ENCODE measurements at places on chromosomes 2 and 18. TPM values are rescaled to one million over a fixed set of nuclear protein-coding genes. Genes with fewer than 3 reads are reported as not detected.

Gene INO80C
- total RNA-seq, result 10.5 TPM

Gene MAP2
- 14.7 TPM for total RNA-seq

GRCh38 chr2:211957799-211958198 lies 580.8 kb downstream of the ERBB4 start:
- H3K27me3 ChIP-seq, result no peaks in the 10 kb centered on the region
- H3K4me1 ChIP-seq, result no peaks in the 10 kb centered on the region
- H3K4me3 ChIP-seq, result no peak overlapping the region
- no peaks in the 10 kb centered on the region for H3K36me3 ChIP-seq

DNA sequence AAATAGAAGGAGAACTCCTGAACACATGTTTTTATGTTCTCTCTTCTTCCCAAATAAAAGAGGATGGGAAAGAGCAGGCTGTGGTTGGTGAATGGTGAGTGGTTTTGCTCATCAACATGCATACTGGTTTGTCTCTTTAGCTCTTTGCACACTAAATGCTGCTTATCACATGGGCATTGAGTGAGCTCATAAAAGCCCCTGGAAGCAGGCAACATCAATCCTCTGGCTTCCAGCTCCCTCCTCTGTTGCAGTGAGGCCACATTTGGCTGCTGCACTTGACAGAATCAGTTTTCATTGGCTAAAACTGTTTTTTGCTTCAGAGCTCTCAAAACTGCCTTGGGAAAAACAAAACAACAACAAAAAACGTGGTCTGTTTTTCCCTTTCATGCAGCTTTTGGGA lies 1308.2 kb upstream of the NRXN1 start:
- no peaks in the 10 kb centered on the region for H3K27me3 ChIP-seq
- no peaks in the 10 kb centered on the region for H3K36me3 ChIP-seq
- DNase-seq, result no peak
- H3K27ac ChIP-seq, result no peak overlapping the region
- H3K4me1 ChIP-seq, result peaks cover 15% of the 10 kb centered on the region

- peak; percentile 31 for DNase-seq
- no peaks in the 10 kb centered on the region for H3K36me3 ChIP-seq
- H3K4me1 ChIP-seq, result no peaks in the 10 kb centered on the region
Observed at GRCh38 chr2:3827673-3828575, 124.5 kb downstream of the DCDC2C start.

- H3K27me3 ChIP-seq, result no peaks in the 10 kb centered on the region
- H3K36me3 ChIP-seq, result peaks cover 19% of the 10 kb centered on the region
- no peak for DNase-seq
- H3K4me1 ChIP-seq, result no peaks in the 10 kb centered on the region
Observed at GRCh38 chr2:201320701-201321100, 36.4 kb downstream of the FLACC1 start.

DNA sequence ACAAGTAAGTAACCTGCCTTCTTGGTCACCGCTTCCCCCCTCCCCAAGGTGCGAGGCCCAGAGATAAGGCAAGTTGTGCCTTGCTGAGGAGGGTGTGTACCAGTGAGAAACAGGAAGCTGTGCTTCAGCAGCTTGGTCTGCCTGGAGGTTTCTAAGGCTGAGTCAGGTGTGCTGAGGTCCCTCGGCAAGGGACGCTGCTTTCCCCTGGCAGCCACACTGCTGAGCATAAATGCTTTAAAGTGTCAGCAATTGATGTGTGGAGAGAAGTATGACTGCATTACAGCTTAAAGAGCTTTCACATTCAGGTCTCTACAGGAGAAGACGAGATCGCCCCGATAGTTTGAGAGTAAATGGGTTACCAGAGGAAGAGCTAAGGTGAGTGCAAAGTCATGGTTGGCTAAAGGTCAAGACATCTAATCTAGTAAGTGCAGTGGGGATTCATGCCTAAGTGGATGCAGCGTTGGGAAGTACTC lies 86.9 kb downstream of the LIMS1 start:
- no peak overlapping the region for H3K4me3 ChIP-seq
- H3K27me3 ChIP-seq, result no peaks in the 10 kb centered on the region
- no peak for DNase-seq
- H3K27ac ChIP-seq, result peak overlapping the region; percentile 42

- H3K27ac ChIP-seq, result peak overlapping the region; percentile 26
- no peak for DNase-seq
- no peaks in the 10 kb centered on the region for H3K4me1 ChIP-seq
- H3K4me3 ChIP-seq, result peak overlapping the region; percentile 96
- H3K36me3 ChIP-seq, result no peaks in the 10 kb centered on the region
Observed at GRCh38 chr2:203018181-203018580, 3.5 kb downstream of the NBEAL1 start.

- DNase-seq, result no peak
- H3K27ac ChIP-seq, result no peak overlapping the region
- no peaks in the 10 kb centered on the region for H3K27me3 ChIP-seq
- no peak overlapping the region for H3K4me3 ChIP-seq
Observed at GRCh38 chr2:46319711-46320110, 22.5 kb downstream of the EPAS1 start.

DNA sequence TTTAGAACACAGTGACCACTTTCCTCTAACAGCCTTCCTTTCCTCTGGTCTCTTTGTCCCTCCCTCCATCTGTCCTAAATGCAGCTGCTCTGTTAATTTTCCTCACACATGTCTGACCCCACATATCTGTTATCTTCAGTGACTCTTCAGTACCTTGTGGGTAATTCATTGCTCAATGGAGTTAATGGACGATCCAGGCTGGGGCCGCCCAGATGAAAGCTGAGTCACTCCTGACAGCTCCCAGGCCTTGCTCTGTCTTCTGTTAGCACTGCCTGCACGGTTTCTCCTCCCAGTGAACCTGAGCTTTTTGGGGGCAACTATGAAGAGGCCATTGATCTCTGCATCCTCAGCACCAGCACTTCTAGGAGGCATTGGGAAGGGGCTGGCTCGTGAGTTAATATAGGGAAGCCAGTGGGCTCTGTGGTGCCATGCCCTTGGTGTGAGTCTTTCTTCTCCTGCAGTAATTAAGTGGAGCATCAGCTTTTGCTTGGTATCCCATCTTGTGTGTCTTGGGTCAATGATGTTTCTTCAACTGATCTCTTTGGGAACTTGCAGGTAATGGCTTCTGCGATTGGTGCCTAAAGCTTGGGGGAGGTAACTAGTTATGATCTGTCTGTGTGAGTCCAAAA lies 67.3 kb downstream of the SNORC start:
- no peak for DNase-seq
- H3K36me3 ChIP-seq, result no peaks in the 10 kb centered on the region
- H3K27ac ChIP-seq, result no peak overlapping the region
- H3K4me3 ChIP-seq, result no peak overlapping the region
- H3K27me3 ChIP-seq, result no peaks in the 10 kb centered on the region
- H3K4me1 ChIP-seq, result no peaks in the 10 kb centered on the region

GRCh38 chr2:85156619-85157018 lies 23.4 kb downstream of the TCF7L1 start:
- H3K27me3 ChIP-seq, result no peaks in the 10 kb centered on the region
- H3K36me3 ChIP-seq, result no peaks in the 10 kb centered on the region
- DNase-seq, result no peak
- no peak overlapping the region for H3K27ac ChIP-seq
- no peak overlapping the region for H3K4me3 ChIP-seq
- H3K4me1 ChIP-seq, result no peaks in the 10 kb centered on the region

GRCh38 chr2:186561467-186562208 lies 28.2 kb upstream of the ITGAV start:
- no peaks in the 10 kb centered on the region for H3K27me3 ChIP-seq
- no peak overlapping the region for H3K27ac ChIP-seq
- H3K4me1 ChIP-seq, result no peaks in the 10 kb centered on the region
- DNase-seq, result no peak

DNA sequence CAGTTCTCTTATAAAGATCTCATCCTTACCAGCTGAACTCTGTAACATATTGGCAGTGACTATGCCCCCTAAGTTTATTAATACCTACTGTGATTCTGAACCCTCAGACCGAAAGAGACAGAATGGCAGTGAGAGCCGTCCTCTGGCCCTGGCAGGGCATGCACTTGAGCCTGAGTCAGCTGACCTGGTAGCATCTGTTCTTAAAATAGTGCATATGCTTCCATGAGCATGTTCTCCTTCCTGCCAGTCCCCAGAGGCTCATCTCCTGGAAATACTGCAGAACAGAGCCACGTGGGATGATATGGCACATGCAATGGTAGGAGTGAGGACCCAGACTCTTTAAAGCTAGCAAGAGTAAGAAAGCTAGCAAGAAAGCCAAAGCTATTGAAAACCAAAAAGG lies 59.0 kb downstream of the RASGRP3 start:
- no peaks in the 10 kb centered on the region for H3K4me1 ChIP-seq
- H3K27me3 ChIP-seq, result no peaks in the 10 kb centered on the region

DNA sequence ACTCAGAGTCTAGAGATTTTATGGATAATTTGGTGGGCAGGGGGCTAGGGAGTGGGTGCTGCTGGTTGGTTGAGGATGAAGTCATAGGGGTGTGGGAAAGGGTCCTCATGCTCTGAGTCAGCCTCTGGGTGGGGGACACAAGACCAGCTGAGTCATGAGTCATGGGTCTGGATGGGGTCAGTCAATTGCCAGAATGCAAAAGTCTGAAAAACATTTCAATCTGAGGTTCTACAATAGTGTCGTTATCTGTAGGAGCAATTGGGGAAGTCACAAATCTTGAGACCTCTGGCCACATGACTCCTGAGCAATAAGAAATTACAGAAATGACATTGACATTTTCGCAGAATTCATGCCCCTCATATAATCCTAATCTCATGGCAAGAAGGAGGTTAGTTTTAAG lies 15.1 kb downstream of the NMS start:
- no peaks in the 10 kb centered on the region for H3K27me3 ChIP-seq
- no peak overlapping the region for H3K4me3 ChIP-seq
- no peaks in the 10 kb centered on the region for H3K36me3 ChIP-seq
- H3K27ac ChIP-seq, result no peak overlapping the region
- no peaks in the 10 kb centered on the region for H3K4me1 ChIP-seq
- no peak for DNase-seq

DNA sequence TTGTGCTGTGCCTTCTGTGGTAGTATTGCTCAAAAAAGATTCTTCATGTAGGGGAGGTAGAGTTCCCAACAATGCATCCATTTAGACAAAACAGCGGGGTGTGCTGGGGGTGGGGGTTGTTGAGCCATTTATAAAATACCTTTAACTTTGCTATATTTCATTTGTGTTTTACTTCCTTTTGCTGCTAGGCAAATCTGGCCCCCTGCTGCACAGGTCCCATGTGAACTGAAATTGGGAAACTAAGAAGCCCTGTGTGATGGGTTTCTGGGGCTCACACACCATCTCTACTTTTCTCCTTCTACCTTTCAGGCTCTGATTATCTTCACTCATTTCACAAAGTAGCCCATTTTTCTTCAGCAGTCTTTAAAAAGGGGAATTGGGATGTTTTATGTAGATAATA lies 52.7 kb upstream of the ITGA4 start:
- no peak overlapping the region for H3K27ac ChIP-seq
- no peak overlapping the region for H3K4me3 ChIP-seq
- H3K27me3 ChIP-seq, result no peaks in the 10 kb centered on the region
- H3K4me1 ChIP-seq, result no peaks in the 10 kb centered on the region

DNA sequence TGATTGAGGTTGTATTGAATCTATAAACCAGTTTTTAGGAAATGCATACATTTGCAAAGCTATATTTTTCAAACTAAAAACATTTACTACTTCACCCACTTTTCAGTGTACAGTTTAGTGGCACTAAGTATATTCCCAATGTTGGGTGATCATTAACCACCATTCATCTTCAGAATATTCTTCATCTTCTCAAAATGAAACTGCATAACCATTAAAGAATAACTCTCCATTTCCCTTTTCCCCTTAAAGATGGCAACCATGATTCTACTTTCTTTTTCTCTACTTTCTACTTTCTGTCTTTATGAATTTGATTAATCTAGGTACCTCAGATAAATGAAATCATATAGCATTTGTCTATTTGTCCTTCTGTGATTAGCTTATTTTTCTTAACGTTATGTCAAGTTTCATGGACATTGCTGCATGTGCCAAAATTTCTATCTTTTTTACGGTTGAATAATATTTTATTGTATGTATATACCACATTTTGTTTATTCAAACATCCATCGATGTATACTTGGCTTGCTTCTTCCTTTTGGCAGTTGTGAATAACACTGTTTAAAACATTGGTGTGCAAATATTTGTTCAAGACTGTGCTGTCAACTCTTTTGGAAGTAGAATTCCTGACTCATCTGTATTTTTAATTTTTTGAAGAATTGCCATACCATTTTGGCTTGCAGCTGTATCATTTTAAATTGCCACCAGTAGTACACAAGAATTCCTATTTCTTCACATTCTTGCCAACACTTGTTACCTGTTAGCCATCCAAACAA lies 104.9 kb downstream of the RPRM start:
- H3K27me3 ChIP-seq, result no peaks in the 10 kb centered on the region
- no peaks in the 10 kb centered on the region for H3K4me1 ChIP-seq
- DNase-seq, result no peak
- no peak overlapping the region for H3K4me3 ChIP-seq

DNA sequence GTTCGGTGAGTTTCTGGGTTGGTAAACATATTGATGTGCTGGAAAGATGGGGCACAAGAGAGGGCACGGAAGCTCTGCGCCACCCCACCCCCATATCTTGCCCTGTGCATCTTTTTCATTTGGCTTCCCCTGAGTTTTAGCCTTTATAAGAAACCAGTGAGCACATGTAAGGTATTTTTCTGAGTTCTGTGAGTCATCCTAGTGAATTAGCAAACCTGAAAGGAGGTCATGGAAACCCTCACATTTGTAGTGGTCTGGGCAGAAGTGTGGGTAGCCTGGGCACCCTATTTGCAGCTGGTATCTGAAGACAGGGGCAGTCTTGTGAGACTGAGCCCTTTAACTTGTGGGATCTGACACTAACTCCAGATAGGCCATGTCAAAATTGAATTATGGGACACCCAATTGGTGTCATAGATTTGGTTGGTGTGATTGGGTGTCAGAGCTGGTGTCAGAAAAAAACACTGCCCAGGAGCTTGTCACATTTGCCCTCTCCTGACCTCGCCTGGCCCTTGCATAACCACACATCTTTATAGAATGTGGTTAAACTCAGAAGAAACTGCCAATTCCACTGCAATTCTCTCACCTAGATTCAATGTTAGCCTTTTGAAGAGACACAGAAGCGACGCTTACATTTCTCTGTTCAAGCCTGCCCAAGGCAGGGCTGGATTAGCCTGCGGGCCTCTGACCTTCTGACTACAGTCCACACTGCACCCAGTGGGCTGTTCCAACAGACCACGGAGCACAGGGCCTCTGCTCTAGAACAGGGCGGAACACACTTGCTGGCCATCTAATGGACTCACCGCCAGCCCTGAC lies 12.0 kb upstream of the GALM start:
- H3K36me3 ChIP-seq, result no peaks in the 10 kb centered on the region
- H3K27ac ChIP-seq, result no peak overlapping the region
- no peak overlapping the region for H3K4me3 ChIP-seq
- no peaks in the 10 kb centered on the region for H3K27me3 ChIP-seq

DNA sequence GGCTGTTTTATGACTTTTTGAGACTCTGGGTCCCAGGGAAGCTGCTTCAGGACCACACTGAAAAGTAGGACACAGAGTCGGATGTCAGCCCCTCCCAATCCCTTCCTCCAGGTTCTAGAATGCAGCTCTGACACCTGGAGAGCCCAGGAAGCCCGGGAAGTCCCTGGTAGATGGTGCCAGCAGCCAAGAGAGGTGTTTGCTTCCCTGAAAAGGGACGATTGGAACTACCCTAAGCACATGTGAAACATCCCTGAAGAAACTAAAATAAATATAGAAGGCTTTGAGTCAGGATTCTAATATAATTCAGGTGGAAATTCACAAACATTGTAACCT lies 163.2 kb upstream of the CYRIA start:
- no peaks in the 10 kb centered on the region for H3K36me3 ChIP-seq
- no peaks in the 10 kb centered on the region for H3K27me3 ChIP-seq
- DNase-seq, result no peak
- H3K4me1 ChIP-seq, result no peaks in the 10 kb centered on the region

GRCh38 chr18:13688191-13689136 lies 37.9 kb downstream of the FAM210A start:
- no peak overlapping the region for H3K4me3 ChIP-seq
- H3K36me3 ChIP-seq, result no peaks in the 10 kb centered on the region
- no peak for DNase-seq
- no peaks in the 10 kb centered on the region for H3K27me3 ChIP-seq
- peaks cover 4% of the 10 kb centered on the region for H3K4me1 ChIP-seq
- no peak overlapping the region for H3K27ac ChIP-seq
